ENCODE measurements at places on chromosomes 6 and 20.
A peak's percentile ranks its signal among the peaks of the same experiment; 100 is the strongest.

GRCh38 chr6:45478240-45478639 is 100.5 kb upstream of the SUPT3H start:
- DNase-seq = no peak

DNA sequence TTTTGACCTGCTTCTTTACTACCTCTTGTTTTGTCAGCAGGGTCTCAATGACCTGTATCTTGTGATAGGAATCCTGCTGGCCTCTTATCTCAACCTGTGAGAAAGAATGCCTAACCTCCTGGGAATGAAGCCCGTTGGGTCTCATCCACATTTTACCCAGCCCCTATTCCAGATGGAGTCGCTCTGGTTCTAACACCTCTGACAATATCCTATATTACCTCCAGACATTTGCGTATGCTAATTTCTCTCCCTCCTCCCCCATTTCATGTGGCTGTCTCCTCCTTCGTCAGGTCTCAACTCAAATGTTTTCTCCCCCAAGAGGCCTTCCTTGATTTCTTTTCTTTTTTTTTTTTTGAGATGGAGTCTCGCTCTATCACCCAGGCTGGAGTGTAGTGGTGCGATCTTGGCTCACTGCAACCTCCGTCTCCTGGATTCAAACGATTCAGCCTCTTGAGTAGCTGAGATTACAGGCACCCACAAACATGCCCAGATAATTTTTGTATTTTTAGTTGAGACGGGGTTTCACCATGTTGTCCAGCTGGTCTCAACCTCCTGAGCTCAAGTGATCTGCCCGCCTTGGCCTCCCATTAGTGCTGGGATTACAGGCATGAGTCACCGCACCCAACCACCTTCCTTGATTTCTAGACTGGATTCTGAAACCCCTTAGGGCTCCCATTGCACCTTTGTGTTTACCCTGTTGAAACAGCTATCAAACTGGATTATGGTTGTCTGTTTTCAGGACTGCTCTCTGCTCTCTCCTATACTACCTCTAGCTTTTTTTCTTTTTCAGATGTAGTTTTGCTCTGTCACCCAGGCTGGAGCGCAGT is 49.5 kb upstream of the B4GALT5 start:
- DNase-seq = no peak

- no peak for DNase-seq
Measured at GRCh38 chr20:45395114-45395415, 13.0 kb upstream of the DBNDD2 start.

- DNase-seq = no peak
Measured at GRCh38 chr6:111258615-111259088, 171.3 kb downstream of the SLC16A10 start.

DNA sequence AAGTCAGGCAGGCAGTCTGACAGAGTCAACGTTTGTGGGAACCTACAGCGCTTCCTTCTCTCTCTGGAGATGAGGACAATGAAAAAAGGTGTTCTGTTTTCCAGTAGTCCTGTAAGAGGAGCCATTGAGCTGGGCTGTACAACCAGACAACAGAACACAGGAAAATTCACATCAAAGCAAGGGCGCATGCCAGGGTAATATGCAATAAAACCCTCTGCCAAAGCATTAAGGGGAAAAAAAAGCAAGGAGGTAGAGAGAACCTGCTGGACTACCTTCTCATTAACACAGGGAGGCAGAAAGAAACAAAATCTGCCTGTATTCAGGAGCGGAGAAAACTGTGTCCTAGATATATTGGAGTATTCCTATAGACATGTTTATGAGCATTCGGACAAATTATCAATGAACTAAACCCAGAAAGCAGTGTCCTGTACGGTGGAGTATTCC is 1.3 kb downstream of the RNF24 start:
- DNase-seq = peak; percentile 20

DNA sequence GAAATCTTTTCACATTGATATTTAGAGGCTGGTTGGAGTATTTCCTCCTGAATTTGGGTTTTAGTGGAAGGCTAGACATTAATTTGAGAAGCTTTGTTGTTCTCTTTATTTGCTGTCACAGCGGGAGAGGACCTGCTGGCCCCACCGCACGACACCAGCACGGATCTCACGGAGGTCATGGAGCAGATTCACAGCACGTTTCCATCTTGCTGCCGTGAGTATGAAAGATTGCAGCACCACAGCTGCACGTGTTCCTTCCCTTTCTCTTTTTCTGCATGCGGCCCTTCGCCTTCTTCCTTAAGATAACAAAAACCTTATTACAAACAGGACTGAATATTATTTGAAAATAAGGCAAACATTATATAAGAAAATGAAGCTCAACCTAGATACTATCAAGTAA is 555.5 kb downstream of the UTRN start:
- DNase-seq = no peak

- no peak for DNase-seq
Measured at GRCh38 chr20:38523697-38524096, 51.1 kb downstream of the RALGAPB start.

DNA sequence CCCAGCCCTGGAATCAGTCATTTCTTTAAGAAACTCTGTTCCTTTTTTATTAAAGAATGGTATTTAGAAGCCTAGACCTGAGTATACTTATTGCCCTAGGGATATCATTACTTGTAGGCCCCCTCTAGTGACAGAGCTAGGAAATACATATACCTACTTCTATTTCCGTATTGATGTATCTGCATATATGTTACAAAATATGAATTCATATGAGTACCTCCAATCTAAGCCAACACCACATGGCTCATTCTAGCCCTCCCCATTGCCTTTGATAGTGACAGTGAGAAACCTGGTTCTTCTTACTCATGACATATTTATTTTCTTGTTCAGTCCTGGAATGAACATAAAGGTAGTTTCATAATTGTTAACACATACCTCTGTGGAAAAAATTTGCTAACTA is 137.2 kb downstream of the FARS2 start:
- no peak for DNase-seq

DNA sequence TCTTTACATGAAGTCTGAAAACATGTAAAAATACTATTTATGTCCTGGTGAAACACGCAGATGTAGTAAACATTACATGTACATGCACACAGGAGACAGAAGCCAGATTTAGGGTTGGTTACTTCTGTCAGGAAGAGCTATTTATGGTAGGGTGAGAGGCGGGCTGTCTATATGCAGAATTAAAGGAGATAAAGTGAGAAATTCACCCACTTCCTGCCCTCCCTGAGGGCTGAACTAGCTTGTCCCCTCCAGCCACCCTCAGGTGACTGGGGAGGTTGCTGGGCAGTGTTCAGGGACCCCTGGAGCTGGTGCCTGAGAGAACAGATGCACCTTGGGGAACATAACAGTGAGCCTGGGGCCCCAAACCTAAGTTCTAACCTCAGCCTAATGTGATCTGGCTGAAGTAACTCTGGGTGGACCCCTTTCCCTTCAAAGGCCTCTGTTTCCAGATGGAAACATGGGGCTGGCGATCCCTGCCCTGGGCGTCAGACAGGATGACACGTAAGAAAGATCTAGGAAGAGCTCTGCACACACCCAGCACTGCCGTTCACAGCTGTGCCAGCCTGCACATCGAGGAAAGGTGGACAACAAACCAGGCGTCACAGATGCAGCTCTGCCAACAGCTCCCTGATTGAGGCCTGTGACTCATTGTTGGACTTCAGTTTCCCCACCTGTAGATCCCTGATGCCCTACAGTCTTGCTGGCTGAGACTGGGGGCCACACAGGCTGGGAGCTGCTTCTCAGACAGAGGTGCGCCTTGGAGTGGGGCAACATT is 1.3 kb downstream of the PI16 start:
- no peak for DNase-seq

GRCh38 chr6:100796049-100796823 is 84.9 kb downstream of the ASCC3 start:
- no peak for DNase-seq

DNA sequence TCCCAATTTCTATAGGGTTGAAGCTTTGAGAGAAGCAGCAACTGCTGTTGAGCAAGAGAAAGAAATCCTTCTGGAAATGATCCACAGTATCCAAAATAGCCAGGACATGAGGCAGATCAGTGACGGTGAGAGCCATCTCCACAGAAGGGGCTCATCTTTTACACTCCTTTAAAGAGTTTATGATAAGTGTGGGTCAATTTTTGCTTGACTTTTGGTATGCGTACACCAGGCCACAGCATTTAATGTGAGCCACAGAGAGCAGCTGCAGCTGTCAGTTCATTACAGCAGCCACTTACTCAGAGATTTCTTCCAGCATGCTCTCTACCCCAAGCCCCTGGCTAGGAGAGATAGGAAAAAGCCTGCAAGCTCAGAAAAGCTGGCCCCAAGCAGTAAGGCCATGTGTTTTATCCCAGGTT is 9.9 kb downstream of the BAG2 start:
- DNase-seq = no peak

DNA sequence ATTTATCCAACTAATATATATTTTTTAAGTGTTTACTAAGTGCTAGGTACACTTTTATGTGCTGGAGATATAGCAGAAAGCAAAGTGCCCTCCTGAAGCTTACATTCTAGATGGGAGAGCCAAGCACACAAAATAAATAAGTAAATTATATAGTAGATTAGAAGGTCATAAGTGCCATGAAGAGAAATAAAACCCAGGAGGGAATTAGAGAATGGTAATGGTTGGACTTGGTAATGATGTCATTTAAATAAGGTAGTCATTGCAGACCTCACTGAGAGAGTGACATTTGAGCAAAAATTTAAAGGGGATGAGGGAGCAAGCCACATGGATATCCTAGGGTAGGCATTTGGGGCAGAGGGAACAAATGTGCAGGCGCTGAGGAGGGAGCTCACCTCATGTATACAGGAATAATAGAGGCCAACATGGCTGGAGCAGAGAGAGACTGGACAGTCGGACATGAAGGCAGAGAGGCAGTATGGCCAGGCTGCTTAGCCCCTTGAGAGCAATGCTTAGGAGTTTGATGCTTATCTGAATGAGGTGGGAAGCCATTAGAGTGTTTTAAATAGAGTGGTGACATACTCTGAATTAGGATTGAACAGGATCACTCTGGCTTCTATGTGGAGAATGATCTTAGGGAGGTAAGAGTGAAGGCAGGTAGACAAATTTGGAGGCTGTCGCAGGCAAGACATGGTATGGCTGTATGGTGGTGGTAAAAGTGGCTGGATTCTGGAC is 14.1 kb downstream of the DSE start:
- no peak for DNase-seq

- DNase-seq = peak; percentile 73
Measured at GRCh38 chr6:118810420-118811027, 83.4 kb upstream of the ASF1A start.

DNA sequence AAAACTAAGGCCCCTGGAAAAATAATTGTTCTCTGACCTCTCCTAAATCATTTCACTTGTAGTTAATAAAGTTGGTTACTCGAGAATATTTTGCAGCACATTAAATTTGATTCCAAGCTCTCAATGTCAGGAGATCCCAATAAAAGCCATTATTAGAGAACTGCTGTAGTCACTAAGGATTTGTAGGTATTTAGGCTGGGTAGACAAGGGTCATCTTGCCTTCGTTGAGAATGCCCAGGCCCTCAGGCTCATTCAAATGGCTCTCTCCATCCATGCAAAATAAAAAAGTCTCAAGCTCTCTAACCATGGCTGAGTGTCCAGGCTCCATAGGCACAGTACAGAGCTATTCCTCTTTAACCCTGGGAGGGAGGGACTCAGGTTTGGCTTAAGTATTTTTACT is 117.0 kb upstream of the HMGCLL1 start:
- DNase-seq = no peak

DNA sequence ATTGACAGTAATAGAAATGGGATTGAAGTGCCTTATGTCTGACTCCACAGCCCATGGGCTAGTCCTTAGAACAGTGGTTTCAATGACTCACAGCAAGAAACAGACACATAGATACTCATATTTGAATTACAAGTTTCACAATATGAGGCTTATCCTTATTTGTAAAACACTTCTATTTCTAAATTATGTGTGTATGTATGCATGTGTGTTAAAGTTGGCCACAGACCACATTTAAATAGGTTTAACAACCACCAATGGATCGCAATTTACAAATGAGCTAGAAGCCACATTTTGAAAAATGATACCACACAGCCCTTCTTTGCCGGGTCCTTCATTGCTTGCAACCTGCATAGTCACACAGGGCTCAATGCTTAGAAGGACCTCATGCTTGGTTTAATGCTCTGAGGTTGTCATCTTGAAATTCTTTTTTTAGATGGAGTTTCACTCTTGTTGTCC is 157.8 kb upstream of the PREP start:
- DNase-seq = no peak

DNA sequence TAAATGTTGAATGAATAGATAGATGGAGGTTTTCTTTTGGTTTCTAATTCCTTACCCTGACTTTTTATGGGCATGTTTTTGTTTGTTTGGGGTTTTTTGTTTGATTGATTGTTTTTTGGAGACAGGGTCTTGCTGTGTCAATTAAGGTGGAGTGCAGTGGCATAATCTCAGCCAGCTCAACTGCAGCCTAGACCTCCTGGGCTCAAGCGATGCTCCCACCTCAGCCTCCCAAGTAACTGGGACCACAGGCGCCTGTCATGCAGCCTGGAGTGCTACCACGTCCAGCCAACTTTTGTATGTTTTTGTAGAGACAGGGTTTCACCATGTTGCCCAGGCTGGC is 1.5 kb upstream of the NUDT3 start:
- DNase-seq = no peak
